ENCODE measurements at places on chromosomes 12 and 14. TPM values are rescaled to one million over a fixed set of nuclear protein-coding genes. Genes with fewer than 3 reads are reported as not detected.

The RAD51AP1 gene
- 2.9 TPM for total RNA-seq

The RNASE2 gene
- not detected for total RNA-seq

The RNF10 gene
- 96.7 TPM for total RNA-seq

The RND1 gene
- not detected for total RNA-seq

The CCDC85C gene
- total RNA-seq = 2.9 TPM

The IAPP gene
- total RNA-seq = not detected

The GPRC5D gene
- total RNA-seq = not detected
